Stimulated activated CD8-positive, alpha-beta memory T cell treated with anti-CD3 and anti-CD28 coated beads, Interleukin-4, amount 100 ng/mL, for 24 hours (primary cell): ENCODE measurements at places on chromosomes 16 and 17.

GRCh38 chr16:87416826-87417527 lies 24.8 kb downstream of the MAP1LC3B start:
- DNase-seq: no peak

GRCh38 chr16:89034573-89034961 lies 57.6 kb upstream of the CBFA2T3 start:
- DNase-seq: no peak

GRCh38 chr17:40506786-40507185 lies 5.4 kb upstream of the TNS4 start:
- DNase-seq: no peak

DNA sequence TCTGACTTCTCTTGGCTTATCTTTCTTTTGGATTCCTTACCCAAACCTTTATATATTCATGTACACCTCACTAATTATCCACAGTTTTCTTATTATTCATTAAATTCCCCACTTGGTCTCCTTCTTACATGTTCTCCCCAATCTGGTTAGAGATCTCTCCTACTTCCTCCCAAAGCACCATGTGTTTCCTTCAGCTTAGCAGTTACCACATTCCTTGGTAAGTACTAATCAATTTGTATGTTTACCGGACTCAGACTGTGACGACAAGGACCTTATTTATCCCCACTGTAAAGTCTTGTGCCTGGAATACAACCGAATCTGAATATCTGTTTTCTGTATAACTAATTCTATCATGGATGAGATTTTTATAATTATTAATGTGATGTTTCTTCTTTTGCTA lies 389.5 kb downstream of the KCNJ2 start:
- no peak for DNase-seq

DNA sequence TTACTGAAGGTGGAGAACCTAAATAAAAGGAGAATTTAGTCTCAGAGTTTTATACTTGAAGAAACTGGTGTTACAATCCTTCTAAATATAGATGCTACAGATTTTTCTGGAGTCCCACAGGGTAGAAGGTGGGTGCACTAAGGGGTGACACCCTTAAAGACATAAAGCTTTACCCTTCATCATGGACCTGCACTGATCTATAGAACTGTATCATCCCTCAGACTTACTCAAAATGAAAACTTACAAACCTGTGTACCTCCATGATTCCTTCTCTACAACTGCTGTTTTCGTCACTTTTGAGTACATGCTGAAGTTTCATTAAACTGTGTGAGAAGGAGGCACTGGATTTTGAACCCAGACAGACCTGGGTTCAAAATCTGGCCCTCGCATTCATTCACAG lies 169.5 kb upstream of the NOG start:
- DNase-seq: no peak
